Neural crest cell (in vitro differentiated cells): ENCODE measurements at places on chromosomes 6 and 20.

DNA sequence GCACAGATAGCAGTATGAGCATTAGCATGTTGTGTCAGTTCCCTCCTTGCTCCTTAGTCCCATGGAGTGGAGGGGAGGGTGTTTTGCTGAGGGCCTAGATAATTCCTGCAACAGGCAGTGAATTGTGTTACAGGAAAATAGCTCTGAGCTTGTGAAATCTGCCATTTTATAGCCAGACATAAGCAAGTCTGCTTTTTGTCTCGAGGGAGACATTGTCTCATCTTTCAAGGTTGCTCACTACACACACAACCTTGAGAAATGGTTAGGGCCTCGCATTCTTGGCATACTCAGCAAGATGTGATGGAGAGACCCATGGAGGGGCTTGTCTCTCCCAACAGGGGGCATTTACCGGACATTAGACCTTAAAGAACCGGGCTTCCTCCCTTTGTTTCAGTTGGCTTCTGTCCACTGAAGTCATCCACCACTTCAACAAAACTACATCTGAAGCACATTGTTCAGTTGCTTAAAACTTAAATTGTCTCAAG lies 108.0 kb upstream of the FOXO3 start:
- DNase-seq = no peak

DNA sequence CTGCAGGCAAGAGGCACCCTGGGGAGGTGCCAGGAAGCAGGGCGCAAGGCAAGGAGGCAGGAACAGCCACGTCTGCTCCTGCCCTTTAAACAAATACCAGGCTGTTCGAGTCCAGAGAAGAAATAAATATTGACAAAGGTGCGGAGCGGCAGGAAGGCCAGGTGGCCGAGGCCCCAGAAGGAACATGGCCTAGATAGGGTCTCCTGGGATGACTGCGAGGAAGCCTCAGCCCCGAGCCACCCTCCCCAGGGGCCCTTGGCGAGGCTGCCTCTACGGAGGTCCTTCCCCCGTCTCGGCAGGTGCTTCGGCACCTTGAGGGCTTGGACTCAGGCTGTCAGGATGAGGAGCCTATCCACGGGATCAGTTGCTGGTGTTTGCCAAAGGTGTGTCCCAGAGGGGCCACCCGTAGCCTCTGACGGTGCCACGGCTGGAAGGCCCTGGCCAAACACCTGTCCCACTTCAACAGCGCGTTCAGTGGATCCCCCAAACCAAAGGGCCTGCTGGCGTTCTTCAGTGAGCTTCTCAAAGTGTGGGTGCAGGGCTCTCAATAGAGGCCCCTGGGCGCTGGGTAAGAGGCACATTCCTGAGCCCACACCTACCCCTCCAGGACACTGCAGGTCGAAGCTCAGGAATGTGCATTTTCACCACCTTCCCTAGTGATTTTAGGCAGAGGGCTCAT lies 39.8 kb downstream of the SNX5 start:
- DNase-seq = no peak

GRCh38 chr6:65299236-65299635 lies 407.8 kb downstream of the EYS start:
- DNase-seq = no peak

GRCh38 chr20:13298692-13299373 lies 77.8 kb downstream of the ISM1 start:
- DNase-seq = no peak

DNA sequence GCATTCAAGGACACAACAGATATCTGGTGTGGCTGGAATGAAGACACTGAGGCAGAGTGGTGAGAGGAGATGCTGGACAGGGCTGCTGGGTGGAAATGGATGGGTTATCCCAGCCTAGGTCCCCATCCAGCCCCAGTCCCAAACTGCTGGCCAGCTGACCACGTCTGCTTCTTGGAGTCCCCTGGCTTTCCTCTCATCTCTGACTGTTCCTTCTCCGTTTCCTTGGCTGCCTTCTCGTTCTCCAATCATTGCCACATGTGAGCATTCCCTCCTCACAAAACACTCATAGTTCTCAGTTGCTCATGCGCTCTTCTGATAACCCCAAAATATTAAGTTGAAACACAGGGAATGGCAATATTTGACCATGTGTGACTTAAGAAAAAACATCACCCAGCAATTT lies 31.5 kb downstream of the MAFB start:
- DNase-seq = no peak

DNA sequence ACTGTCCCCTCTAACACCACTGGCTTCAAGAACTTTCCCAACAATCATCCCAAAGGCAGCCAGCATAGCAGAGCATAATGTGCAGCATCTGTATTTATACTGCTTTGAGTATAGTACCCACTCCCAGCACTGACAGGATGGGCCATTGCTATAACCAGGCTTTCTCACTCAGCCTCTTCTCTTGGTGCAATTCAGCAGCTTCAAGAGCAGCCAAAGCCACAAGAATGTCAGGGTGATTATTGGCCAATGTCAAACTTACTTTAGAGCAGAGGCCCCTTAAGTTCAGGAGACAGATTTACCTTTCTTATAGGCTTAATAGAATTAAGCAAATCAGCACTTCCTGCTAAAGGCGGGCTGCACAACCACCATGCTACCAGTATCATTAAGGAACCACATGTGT lies 232.4 kb upstream of the RSPO3 start:
- no peak for DNase-seq

GRCh38 chr6:12203001-12203400 lies 87.2 kb upstream of the EDN1 start:
- DNase-seq = no peak

- DNase-seq = no peak
Measured at GRCh38 chr20:63821811-63822210, 9.3 kb downstream of the ZBTB46 start.

GRCh38 chr6:21371676-21372171 lies 221.8 kb upstream of the SOX4 start:
- DNase-seq = no peak

GRCh38 chr20:52191916-52192718 lies 538 bp upstream of the ZFP64 start:
- DNase-seq = peak; percentile 46

- no peak for DNase-seq
Measured at GRCh38 chr20:22305381-22305780, 279.0 kb downstream of the FOXA2 start.

DNA sequence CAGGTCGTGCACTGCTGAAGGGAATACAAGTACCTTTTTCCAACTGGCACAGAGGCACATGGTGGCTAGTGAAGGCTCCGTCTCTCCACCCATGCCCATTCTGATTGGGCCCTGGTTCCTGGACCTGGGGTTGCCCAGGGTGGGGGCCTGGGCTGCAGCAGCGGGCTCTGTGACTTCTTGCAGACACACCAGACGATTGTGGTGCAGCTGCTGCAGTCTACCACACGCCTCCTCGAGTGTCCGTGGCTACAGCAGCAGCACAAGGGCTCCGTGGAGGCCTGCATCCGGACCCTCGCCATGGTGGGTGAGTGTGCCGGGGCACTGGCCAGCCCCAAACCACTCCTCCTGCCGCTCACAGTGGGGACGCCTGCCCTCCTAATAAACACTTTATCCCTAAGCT lies 29.2 kb downstream of the UQCC2 start:
- no peak for DNase-seq

DNA sequence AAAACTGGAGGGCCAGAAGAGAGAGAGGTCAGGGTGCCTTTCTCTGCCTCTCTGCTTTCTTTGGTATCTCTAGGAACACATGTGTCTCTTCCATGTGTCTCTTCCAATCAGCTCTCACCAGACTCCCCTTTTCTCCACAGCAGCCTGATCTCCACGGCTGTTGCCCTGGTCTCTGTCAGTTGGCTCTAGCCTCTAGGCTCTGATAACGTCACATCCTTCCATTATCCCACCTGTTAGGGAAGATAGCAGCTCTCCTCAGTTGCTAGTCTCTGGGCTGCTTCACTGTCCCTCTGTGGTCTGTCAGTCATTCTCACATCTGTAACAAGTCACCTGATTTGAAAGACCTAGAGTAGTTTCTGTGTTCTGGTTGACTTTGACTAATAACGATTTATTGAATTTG lies 80.2 kb downstream of the PLCB4 start:
- DNase-seq = no peak

- DNase-seq = no peak
Measured at GRCh38 chr20:49781676-49782075, 31.0 kb upstream of the SLC9A8 start.

- no peak for DNase-seq
Measured at GRCh38 chr20:63395723-63396122, 34.6 kb upstream of the CHRNA4 start.

GRCh38 chr6:100593522-100593921 lies 128.8 kb upstream of the SIM1 start:
- DNase-seq = no peak

GRCh38 chr6:45586216-45587171 lies 208.8 kb upstream of the SUPT3H start:
- no peak for DNase-seq

DNA sequence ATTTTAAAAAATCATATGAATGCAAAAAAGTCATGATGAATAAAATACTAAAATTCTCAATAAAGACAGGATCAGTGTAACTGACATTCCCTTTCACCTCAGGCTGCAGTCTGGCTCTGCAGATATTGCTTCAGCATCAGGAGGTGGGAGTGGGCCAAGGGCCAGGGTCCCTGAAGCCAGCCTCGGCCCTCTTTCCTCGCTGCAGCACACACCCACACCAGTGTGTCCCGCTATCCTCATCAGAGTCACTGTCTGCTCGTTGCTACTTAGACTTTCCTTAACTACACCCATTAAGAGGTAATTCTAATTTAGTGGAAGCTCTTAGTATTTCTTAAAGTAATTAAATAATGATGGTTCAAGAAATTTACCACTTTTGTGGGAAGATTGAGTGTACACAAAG lies 298.2 kb downstream of the UBE3D start:
- no peak for DNase-seq

DNA sequence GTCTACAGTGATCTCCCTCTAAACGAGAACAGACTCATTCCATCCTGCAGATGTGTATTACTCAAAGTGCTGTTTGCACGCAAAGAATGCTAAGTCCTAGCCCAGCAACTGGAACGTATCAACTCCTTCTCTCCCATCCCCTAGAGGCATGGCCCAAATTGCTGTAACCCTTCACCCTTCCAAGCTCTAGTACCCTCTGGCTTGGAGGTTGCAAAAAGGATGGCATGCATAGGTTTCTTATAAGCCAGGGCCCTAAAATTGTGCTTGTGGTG lies 71.5 kb upstream of the TGM3 start:
- DNase-seq = no peak
